Skeletal muscle tissue (tissue), 5 donors: ENCODE measurements at places on chromosomes 7 and 10. TPM values are rescaled to one million over a fixed set of nuclear protein-coding genes. Genes with fewer than 3 reads are reported as not detected.

The SLC29A4 gene
- 6.3 TPM for total RNA-seq

The PON3 gene
- total RNA-seq = 5.2 TPM

The CFAP46 gene
- not detected for total RNA-seq

The PRKCQ gene
- 14.6 TPM for total RNA-seq

The TMEM176B gene
- 18.3 TPM for total RNA-seq

The RTKN2 gene
- total RNA-seq = 2.1 TPM

The ITGB8 gene
- 12.5 TPM for total RNA-seq

The MEOX2 gene
- total RNA-seq = 44.9 TPM

The CALHM1 gene
- total RNA-seq = not detected

The MMD2 gene
- not detected for total RNA-seq
